Hepatic stellate cell (primary cell): ENCODE measurements at places on chromosomes 5 and 9.

GRCh38 chr9:136494531-136495215 lies 11.8 kb upstream of the SEC16A start:
- no peak for DNase-seq

DNA sequence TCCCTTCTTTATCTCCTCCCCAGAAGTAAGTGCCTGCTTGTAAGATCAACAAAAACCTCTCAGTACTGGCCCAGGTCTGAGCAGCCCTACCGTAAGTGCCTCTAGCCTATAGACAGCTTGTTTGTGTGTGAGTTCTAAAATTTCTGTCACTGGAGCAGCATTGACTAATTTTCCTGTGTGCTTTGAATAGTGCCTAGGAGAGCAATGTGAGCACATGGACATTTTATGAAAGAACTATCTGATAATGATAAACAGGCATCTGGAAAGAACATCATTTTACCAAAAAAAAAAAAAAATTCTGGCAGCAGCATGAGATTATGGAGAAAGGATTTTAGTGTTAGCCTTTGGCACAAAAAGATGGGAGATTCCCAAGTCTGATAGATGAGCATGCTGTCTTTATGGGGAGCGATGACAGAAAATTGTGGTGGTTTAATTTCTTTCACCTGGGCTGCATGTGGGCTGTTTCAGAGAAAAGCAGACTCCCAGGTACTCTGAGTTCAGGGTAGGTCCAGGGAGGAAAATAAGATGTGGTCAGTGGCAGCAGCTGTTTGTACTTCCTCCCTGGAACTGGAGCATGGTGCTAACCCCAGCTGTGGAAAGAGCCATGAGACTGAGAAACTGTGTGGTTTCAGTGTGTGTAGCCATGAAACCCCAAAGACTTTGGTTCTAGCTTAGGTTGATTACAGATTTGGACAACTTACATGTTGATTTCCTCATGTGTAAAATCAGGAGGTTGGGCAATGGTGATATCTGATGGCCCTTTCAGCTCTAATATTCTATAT lies 419.9 kb downstream of the NTRK2 start:
- no peak for DNase-seq

GRCh38 chr5:149363358-149363757 lies 5.5 kb downstream of the PCYOX1L start:
- no peak for DNase-seq

GRCh38 chr5:38518341-38518740 lies 38.1 kb downstream of the LIFR start:
- no peak for DNase-seq

DNA sequence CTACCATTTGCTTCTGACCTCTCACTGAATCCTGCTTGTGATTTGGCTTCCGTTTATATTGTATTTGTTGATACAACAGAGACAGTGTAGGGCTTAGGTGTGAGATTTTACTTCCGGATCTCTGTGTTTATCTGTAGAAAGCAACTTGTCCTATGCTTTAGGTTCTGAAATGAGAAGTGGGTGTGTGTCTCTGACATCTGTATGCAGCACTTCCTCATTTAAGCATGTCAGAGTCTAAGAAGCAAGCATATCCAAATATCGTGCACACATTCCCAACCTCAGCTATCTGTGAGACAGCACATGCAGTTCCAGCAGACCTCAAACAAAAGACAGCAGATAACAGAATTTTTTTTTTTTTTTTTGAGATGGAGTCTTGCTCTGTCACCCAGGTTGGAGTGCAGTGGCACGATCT lies 16.3 kb downstream of the KLF9 start:
- no peak for DNase-seq

- peak; percentile 93 for DNase-seq
Measured at GRCh38 chr9:122374885-122375420, 4.1 kb downstream of the PTGS1 start.

DNA sequence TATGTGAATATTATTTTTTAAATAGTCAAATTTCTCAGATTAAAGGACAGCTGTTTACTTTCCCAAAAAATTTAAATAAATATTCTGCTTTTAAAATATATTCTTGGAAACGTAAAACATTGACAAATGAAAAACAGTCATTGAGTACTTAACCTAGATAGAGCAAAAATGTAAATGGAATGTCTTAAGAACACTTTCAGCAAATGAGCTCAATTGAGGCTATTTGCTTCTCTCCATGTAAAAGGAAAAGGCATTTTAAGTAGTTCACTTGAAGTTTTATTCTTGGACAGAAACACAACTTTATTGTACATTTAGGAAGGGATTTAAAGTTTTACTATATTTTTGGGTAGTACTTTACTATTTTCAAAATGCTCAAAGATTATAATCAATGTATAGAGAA lies 983.6 kb upstream of the TYRP1 start:
- no peak for DNase-seq

DNA sequence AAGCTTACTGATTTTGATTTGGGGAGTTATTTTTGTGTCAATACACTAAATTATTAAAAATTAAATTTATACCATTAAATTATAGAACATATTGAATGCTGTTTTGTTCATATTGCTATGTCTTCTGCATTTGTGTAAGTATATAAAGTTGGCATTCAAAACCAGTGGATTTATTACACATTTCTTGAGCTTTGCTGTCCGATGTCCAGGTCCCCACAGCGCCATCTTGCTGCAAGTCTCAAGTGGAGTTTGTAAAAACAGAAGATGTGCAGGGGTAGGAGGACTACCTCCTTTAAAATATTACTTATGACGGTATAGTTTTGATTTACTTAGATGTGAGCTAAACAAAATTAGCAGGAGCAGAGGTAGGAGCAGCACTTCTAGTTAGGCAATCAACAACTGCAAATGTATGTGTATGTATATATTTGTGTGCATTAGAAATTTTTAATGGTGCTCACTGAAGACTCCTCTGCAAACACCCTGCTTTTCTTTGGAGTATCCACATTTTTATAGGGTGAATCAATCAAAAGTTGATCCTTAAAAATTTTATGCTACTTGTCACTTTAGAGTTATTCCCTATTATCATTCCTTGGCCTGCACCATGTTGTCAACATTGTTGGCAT lies 37.4 kb downstream of the CPEB4 start:
- DNase-seq = no peak

- DNase-seq = no peak
Measured at GRCh38 chr5:4802044-4802443, 338.1 kb upstream of the ADAMTS16 start.

DNA sequence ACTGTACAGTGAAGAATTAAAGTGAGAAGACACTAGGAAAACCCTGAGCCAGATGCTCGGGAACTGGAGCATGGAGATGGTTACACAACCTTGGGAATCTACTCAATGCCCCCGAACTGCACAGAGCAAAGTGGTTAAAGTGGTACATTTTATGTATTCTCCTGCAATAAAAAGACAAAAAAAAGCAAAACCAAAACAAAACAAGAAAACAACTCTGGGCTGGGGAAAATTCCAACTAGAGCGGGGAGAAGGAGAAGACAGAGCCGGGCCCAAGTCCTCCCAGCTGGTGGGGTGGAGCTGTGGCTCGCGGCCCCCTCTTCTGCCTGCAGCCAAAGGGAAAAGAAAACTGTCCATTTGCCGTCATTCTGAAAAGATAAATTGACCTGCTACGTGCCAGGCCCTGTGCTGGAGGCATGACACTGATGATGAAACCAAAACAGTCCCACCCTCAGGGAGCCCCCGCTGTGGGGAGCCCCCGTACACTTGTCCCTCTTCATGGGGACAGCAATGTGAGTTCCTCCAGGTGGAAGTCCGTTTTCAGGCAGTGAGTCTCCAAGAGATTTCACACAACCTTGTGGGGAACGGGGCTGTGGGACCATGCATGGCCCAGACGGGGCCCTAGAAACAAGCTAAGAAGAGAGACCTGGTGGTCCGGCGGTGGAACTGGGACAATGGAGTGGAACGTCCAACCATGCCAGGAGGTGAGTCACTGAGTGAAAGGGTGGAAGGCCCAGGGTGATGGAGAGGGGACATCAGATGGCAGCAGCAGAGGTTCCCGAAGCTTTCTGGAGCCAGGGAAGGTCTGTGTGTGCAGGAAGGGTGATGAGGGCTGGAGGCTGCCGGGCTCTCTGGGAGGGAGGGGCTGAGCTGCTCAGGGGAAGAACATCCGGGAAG lies 114.8 kb upstream of the COL5A1 start:
- DNase-seq = no peak

DNA sequence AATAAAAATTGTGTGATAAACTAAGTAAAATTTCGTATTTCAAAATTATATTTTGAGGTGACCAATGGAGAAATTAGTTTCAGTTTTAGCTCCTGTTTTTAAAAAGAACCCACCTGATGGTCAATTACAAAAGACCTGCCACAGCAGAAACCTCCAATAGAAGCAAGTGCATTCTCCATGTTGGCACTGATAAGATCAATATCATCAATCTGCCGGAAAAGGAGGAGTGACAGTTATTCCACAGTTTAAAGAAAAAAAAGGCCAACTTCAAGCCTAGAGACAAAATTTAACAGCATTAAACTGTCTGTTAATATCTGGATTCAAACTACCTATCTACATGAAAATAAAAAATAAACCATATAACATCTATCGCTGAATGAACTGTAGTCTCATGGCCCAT lies 67.7 kb downstream of the SPTLC1 start:
- DNase-seq = no peak

- DNase-seq = no peak
Measured at GRCh38 chr5:113232667-113233066, 202.1 kb downstream of the TSSK1B start.

GRCh38 chr5:72767289-72768010 lies 49.0 kb upstream of the TNPO1 start:
- no peak for DNase-seq

DNA sequence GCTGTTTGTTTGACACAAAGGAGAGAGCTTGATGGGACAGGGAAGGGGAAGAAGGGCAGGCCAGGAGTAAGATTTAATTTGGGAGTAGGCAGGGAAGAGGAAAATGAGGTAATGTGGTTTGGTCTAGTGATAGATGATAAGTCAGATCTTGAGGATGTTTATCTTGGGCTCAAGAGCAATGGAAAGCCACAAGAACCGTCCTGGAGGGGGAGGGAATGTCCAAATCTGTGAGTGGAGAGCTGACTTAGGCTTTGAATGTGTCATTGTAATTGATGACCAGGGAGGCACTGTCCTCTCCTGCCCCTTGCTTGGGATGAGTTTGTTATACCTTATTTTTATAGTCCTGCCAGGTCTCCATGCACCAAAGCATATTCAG lies 37.5 kb downstream of the MAMDC2 start:
- DNase-seq = no peak

- DNase-seq = no peak
Measured at GRCh38 chr9:82183181-82183860, 194.7 kb downstream of the SPATA31D1 start.

DNA sequence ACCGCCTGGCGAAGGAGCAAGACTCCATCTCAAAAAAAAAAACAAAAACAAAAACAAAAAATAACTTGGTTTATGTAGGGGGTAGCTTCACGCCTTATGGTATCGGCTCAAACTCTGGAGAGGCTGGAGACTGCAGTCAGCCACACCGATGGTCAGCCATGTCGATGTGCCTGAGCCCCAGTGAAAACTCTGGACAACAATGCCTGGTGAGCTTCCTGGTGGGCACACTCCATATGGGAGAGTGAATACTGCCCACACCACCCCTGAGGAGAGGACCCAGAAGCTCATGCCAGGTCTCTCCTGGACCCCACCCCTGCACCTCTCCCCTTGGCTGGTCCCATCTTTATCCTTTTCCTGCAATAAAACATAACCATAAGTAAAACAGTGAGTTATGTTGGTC lies 19.6 kb downstream of the IPPK start:
- DNase-seq = no peak

GRCh38 chr5:14383923-14384322 lies 197.7 kb upstream of the OTULINL start:
- no peak for DNase-seq

DNA sequence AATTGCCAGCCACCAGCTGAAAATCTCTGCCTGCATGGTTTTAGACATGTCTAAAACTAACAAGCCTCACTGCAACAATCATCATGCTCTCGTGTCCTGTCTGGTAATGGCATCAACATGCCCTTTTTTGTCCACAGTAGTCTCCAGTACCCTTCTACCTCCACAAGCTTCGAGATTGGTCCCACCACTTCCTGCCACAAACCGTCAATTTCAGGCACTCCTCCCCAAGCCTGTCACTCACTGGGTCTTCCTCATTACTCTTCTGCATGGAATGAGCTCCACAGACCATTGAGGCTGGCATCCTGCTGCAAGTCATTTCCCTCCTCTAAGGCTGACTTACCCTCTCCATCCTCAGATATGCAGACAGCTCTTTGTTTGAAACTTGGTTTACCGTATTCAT lies 9.0 kb downstream of the LPAR1 start:
- no peak for DNase-seq

DNA sequence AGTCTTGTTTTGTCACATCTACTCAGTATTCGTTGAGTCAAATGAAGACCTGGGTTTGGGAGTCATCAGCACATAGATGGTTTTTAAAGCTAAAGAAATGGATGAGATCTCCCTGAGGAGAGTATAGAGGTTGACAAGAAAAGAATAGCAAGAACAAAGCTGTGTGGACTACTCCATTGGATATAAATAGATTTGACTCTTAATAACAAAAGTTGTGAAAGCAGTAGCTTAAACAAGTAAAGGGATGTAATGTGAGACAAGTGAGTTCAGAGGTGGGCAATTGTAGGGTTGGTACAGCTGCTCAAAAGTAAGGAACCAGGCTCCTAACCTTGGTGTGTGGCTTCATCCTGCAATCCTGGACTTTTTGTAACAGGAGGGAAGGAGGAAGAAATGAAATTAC lies 49.3 kb downstream of the CSNK1G3 start:
- DNase-seq = no peak

DNA sequence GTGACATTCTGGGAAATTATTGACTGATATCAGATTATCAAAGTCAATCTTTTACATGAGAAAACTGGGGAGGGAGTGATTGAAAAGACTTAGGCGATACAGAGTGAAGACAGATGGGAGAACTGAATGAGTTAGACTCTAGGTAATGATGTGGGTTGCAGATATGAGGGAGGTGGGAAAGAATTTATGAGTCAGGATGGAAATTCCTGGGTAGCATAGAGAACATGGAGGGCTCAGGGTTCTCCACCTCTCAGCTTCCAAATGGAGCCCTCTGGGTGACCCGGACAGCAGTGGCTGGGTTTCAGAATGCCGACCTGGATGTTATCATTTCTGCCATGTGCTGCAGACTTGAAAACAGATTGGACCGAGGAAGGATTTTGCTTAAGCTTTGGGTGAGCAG lies 75.4 kb upstream of the SHB start:
- peak; percentile 16 for DNase-seq

- DNase-seq = no peak
Measured at GRCh38 chr5:6202149-6202967, 176.0 kb downstream of the MED10 start.

- no peak for DNase-seq
Measured at GRCh38 chr5:71839096-71839884, 120.2 kb downstream of the CARTPT start.

- no peak for DNase-seq
Measured at GRCh38 chr5:160787240-160787639, 64.8 kb downstream of the ATP10B start.

DNA sequence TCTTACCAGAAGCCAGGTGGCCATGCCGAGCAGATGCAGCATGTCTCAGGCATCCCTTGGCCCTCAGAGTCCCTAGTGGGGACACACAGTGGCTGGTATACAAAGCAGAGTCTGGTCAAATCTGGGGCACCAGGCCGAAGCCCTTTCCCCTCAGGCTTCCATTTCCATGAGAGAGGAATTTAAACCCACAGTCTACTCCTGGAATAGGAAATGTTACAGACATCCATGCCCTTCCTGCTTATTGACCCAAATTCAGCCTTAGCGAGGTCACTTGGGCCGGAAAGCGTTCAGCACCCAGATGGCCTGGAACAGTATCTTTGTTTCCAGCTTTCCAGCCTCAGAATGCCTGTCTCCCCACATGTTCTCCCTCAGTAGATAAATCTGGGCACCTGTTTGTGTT lies 131.7 kb downstream of the PIP5K1B start:
- DNase-seq = no peak
